SJSA1 (cell line): ENCODE measurements at places on chromosomes 3 and 15. TPM values are rescaled to one million over a fixed set of nuclear protein-coding genes. Genes with fewer than 3 reads are reported as not detected.

The RAB6B gene
- 0.06 and 0.18 TPM in 2 replicates for total RNA-seq

The CD86 gene
- total RNA-seq: not detected in 2 replicates

GRCh38 chr15:89576417-89576773 is 1.1 kb downstream of the TICRR start:
- DNase-seq: no peak

- DNase-seq: no peak
These were observed 452.1 kb upstream of the KCNMB2 start for GRCh38 chr3:178083906-178084866.

GRCh38 chr15:66733976-66734375 is 31.9 kb downstream of the SMAD6 start:
- DNase-seq: no peak

DNA sequence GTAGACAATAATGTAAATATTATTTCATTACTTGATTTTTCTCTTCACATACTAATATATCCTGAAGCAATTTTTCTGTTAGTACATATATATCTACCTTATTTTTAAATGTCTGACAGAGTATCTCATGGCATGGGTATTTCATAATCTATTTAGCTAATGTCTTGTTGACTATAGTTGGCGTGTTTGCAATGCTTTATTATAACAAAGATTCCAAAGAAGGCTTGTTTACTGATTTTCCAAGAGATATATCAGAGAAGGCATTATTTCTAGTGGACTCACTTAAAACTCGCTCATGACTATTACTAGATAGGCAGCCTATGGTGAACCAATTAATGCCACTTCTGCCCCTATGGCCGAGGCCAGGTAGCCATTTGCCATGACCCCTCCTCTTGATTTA is 152.4 kb upstream of the RORA start:
- no peak for DNase-seq

- no peak for DNase-seq
These were observed 83.4 kb downstream of the CLDN1 start for GRCh38 chr3:190238871-190239270.
